Activated B cell treated with CpG ODN at 0.5 μM for 24 hours (primary cell): ENCODE measurements at places on chromosomes 7 and 10.

DNA sequence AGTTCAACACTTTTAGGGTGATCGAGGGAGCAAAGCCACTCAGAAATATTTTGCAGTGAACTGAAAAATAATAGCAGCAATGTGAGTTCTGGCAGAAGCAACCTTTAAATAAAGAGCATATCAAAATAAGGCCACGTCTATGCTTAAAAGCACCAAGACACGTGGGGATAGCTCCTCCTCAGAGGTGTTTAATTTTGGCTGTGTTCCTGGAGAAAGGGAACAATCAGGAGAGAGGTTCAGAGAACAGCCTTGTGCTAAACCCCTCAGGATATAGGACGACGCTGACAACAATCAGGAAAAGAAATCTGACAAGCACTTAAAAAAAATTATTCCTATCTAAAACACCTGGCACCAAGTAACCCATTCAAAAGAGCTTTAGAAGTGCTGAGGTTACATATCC is 471.9 kb upstream of the CELF2 start:
- DNase-seq, result no peak

DNA sequence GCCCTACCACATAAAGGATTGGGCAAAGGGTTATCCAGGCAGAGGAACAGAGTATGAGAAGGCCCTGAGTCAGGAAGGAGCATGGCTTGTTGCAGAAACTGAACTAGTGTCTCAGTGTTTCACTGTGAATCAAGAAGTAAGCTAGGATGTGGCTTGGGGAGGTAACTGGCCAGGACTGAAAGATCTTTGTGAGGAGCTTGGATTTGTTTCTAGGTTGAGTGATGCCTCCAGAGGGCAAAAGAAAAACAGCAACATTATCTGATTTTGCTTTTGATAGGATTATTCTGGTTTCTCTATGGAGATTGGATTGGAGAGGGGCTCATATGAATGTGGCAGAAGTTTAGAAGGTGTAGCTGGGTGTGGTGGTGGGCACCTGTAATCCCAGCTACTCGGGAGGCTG is 137.9 kb upstream of the HDAC9 start:
- DNase-seq, result no peak

- no peak for DNase-seq
These were observed 157.6 kb downstream of the PIP4K2A start for GRCh38 chr10:22556774-22557173.

DNA sequence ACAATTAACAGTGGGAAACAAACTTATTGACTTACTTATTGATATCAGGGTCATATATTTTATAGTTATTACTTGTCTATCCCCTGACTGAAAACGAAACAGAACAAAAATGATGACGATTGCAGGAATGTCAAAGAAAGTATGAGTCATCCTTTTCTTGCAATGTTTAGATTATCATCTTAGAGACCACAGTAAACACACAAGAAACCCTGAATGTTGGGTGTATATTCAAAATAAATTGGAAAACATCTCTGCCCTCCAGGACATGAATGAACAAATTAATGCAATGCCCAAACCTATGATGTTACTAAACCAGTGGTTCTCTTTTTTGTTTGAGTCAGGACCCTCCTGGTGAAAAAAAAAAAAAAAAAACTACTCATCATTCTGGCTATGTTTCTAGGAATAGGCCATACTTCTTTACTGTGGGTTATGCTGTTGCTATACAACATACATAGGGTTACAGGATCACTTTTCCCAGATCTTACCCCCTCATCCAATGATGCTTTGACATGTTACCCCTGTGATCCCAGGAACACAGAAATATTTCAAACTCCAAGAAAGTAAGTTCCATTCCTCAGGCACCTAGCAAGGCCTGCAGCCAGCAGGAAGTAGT is 623.4 kb upstream of the IGFBP3 start:
- DNase-seq, result no peak

DNA sequence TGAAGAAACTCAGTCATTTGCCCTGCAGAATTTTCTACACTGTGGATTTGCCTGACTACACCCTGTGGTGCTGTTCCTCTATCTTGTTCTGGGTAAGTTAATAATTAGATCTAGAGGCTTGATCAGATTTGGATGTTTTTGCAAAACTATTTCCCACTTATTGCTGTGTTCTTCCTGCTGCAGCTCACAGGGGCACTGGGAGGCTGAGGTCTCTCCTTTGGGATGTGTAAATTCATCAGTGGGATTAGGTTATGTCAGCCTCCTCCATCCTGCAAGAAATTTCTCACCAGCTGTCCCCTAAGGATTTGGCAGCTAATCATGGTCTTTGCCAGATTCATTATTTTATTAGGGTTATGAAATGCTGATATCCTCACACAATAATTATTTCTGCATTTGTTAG is 148.1 kb upstream of the ZNF32 start:
- DNase-seq, result no peak

DNA sequence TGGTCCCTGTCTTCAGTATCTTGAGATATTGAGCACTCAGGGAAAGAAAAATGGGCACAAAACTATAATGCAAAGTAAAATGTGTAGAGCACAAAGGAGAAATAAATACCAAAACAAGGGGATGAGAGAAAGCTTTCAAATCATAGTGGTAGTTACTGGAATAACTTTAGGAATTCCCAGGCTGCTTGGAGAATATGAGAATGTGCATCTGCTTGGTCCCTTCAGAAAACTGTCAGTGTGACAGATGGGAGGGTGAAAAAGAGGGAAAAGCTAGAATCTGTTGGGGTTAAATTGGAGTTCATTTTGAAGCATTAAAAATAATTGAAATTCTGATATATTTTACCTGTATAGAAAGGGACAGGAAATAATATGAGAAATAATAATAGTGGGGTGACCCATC is 15.3 kb downstream of the ST7 start:
- DNase-seq, result no peak

GRCh38 chr7:123303926-123304325 is 104.2 kb upstream of the SLC13A1 start:
- DNase-seq, result no peak

- no peak for DNase-seq
These were observed 164.9 kb downstream of the TMEM178B start for GRCh38 chr7:141238596-141239243.
